Mammary epithelial cell (primary cell): ENCODE measurements at places on chromosomes 7 and 10.

DNA sequence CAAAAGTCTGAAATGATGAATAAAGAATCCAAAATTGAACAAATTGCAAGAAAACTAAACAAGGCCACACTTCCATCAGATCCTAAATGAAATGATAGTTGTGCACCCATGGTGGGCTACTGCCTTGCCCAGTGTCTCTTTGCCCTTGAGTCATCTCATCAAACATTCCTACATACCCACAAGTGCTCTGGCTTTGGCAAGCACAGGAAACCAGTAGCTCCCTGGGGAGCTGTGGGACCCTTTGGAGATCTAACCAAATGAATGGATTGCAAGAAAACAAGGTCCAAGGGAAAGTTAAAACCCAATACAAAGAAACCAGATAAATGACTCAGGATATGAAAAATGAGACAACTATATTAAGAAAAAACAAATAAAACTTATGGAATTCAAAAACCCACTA lies 129.8 kb upstream of the TMEM229A start:
- no peak for DNase-seq

DNA sequence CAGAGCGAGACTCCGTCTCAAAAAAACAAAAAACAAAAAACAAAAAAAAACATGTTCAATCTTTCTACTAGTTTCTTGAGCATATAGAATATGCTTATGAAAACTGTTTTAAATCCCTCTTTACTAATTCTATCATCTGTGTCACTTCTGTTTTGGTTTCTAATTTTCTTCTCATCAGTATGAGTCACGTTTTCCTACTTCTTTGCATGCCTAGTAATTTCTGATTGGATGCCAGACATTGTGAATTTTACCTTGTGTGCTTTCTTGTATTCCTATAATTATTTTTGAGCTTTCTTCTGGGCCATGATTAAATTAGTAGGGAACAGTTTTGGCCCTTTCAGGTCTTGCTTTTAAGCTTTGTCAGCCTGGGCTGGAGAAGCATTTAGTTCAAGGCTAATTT lies 9.9 kb downstream of the MICU1 start:
- no peak for DNase-seq

DNA sequence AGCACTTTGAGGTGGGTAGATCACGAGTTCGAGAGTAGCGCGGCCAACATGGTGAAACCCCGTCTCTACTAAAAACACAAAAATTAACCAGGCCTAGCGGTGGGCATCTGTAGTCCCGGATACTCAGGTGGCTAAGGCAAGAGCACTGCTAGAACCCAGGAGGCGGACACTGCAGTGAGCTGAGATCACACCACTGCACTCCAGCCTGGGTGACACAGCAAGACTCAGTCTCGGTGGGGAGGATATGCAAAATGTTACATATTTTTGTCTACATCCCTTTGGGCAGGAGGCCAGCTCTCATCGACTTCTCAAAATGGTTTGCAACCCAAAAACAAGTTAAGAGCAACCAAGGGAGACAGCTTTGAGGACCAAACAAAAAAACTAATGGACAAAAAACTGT lies 8.2 kb downstream of the ATE1 start:
- no peak for DNase-seq

GRCh38 chr7:151451156-151451555 lies 11.2 kb upstream of the CRYGN start:
- DNase-seq = no peak

DNA sequence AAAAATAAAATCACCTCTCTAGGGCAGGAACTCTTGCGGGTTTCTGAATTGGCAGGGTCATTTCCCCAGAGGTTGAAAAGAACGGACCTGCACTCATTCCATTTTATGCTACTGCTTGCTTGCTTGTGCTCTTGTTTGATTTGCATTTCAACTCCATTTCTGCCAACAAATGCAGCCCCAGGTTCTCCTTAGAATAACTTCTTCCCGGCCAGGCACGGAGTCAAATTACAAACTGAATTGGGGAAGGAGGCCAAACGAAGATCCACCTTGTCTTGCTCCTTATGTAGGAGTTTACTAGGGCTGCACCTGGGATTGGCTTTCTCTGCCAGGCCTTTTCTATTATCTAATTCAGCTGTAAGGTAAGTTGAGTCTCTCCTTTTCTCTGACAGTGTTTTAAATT lies 79.6 kb downstream of the HGF start:
- no peak for DNase-seq

DNA sequence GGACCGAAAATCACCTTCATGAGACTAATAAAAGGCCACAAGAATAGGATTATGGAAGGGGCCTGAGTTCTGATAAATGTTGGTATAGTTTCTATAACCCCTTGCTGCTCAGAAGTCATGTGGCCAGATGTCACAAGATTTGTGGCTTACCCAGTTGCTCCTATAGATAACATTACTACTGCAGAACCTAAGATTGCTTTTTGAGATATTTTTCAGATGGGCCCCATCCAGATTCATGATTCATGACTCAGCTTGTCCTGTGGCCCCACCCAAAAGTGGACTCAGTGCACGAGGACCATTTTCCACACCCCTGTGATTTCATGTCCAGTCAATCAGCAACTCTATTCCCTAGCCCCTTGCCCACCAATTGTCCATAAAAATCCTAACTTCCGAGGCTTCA lies 209.0 kb downstream of the ACTR3B start:
- no peak for DNase-seq

GRCh38 chr7:24971333-24972165 lies 8.4 kb downstream of the OSBPL3 start:
- peak; percentile 94 for DNase-seq

- no peak for DNase-seq
These were observed 167.9 kb upstream of the SLC26A5 start for GRCh38 chr7:103613655-103614642.

- DNase-seq = no peak
These were observed 82.4 kb upstream of the NME8 start for GRCh38 chr7:37765872-37766525.

- peak; percentile 74 for DNase-seq
These were observed 33.4 kb downstream of the INPP5A start for GRCh38 chr10:132570771-132571649.

GRCh38 chr7:111475959-111476358 lies 86.3 kb downstream of the IMMP2L start:
- DNase-seq = no peak

- DNase-seq = no peak
These were observed 324.4 kb downstream of the HGF start for GRCh38 chr7:81445462-81445861.

DNA sequence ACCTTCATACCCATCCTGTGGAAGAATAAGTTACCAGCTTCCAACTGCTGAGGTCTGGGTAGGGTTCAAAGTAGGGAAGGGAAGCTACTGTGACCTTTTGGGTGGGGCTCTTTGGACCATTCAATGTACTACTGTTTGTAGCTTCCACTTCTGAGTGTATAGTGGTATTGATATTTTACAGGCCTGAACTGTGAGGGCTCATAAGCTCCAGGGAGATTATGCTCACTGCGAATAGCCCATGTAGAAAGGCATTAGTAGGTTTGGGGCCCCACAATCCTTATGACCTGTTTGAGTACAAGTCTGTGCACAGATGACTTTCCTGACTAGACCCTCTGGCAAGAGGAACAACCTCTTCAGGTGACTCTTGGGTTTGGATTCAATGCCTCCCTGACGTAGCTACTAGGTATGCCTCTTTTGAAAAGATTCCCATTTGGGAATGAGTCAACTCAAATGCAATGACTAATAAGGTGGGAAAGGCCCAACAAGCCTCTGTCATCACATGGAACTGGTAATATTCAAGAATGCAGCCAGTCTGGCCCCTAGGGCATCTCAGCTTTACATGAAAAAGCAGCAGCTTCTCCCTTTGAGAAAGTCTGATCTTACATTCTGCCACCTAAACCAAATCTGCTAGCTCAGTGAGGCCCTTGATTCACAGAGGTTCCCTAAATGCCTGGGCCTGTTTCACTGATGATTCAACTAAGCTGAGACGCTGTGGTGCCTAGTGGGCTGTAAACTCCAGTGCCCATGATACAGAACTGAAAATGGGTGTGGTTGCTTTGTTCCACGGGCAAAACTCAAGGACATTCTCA lies 79.8 kb downstream of the ABI1 start:
- peak; percentile 100 for DNase-seq

DNA sequence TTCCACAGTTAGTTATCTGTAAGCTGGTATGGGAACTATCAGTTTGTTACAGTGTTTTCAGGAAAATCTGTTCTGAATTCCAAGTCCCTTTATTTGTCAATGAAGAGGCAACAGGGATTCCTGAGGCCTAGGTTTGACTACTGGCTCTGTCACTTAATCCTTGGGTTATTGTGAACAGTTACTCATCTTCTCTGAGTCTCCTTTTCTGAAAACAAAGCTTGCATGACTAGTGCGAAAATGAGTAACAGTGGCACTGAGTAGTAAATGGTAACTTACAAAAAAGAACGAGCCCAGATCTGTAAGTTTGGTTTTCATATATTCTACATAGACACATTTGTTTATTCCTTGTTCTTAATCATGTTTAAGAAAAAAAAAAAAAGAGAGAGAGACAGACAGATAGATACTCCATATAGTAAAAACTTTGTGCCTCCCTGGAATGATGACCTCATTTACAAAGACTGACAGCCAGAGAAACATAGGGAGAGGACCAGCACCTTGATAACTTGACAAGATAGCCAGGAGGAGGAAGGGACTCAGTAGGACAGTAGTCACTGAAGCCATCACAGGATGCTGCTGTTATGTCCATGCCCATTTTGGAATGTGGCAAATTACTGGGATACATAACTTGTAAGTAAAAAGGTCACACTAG lies 1.9 kb downstream of the MRPS33 start:
- peak; percentile 27 for DNase-seq
